Kasumi-1 (cell line): ENCODE measurements at places on chromosomes 4 and X.

- DNase-seq, result no peak
Measured at GRCh38 chr4:38728631-38729141, 54.1 kb downstream of the TLR10 start.

- DNase-seq, result peak; percentile 80
Measured at GRCh38 chr4:73707918-73708577, 32.3 kb upstream of the CXCL8 start.

DNA sequence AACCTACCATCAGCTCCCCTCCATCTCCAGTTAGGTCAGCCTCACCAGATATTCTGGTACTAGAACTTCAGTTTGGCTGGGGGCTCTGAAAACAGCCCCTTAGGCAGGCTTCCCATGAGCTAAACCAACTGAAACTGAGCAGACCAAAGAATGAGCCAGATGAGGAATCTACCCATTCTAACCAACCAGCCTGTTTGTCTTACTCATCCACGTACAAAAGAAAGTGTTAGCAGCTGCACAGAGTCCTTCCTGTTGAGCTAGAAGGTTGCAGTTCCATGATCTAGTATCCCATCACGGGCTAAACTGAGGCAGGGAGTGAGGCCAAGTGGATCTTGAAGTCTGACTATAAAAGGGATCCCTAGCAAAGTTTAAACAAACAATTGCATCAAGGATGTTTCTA is 17.5 kb downstream of the MAGEA9B start:
- DNase-seq, result no peak

DNA sequence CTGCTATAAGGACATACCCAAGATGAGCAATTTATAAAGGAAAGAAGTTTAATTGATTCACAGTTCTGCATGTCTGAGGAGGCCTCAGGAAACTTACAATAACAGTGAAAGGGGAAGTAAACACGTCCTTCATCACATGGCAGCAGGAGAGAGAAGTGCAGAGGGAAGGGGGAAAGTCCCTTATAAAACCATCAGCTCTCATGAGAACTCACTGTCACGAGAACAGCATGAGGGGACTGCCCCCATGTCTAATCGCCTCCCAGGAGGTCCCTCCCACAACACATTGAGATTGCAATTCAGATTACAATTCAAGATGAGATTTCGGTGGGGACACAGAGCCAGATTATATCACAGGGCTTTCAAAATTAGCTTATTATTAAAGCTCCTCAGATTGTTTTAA is 209.5 kb upstream of the PPP3CA start:
- no peak for DNase-seq

- DNase-seq, result no peak
Measured at GRCh38 chrX:68358679-68359078, 74.6 kb downstream of the OPHN1 start.
